ENCODE measurements at places on chromosomes 13 and 19.
A peak's percentile ranks its signal among the peaks of the same experiment; 100 is the strongest.

DNA sequence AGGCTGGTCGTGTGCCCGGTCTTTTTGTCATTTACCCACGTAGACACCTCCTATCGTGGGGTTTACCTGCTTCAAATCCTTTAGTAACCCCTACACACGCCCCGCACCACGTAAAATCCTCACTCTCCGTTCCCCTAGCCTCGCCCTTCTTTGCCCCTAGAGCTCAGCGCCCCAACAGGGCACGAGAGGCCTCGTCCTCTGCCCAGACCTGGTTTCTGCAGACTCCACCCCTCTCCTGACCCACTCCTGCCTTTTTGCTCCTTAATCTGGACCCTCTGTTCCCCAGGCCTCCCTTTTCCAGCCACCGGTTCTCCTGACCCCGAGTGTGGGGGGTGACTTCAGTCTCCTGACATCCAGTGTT, 412 bp downstream of the ZNF528 start:
- DNase-seq: no peak

GRCh38 chr13:100398360-100398759, 190.2 kb downstream of the GGACT start:
- DNase-seq: no peak

- DNase-seq: peak; percentile 17
Observed at GRCh38 chr19:52248241-52248640, 21.1 kb upstream of the ZNF766 start.

DNA sequence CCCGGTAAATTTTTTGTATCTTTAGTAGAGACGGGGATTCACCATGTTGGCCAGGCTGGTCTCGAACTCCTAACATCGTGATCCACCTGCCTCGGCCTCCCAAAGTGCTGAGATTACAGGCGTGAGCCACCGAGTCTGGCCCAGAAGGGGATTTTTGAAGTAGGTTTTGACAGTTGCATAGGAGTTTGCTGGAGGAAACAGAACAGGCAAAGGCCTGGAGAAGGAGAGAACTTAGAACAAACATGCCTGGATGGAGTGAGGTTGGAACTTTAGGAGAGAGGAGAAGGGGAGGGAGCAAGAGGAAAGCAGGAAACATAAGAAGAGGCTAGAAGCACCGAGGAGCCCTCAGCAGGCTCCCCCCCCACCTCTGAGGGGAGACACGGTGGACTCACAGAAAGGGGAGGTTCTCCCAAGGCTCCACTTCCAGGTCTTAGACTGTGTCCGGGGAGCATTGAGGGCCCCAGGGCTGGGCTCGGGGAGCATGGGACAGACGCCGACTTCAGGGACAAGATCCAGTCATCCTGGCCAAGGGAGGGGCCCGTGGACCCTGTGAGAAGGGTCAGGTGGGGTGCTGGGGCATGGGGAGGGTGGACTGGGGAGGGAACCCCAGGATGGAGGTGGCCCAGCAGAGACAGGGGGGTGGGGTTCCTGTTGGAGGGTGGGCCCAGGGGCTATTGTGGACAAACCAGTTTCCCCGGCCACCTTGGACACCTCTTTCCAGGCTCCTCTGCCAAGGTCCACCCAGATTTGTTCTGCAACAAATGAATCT, 1.8 kb upstream of the FBN3 start:
- DNase-seq: no peak

- no peak for DNase-seq
Observed at GRCh38 chr19:16051254-16052025, 24.9 kb upstream of the TPM4 start.

DNA sequence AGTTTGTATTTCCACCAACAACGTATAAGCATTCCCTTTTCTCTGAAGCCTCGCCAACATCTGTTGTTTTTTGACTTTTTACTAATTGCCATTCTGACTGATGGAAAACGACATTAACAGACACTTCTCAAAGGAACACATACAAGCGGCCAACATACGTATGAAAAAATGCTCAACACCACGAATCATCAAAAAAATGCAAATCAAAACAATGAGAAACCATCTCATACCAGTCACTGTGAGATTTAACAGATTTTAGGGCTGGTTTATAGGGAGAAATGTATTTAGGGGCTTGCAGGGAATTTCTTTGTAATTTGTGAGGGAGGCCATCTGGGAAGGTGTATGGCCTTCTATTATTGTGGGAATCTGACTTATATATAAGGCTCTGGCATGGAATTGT, 2.8 kb upstream of the DZIP1 start:
- no peak for DNase-seq

GRCh38 chr19:14021474-14021873, 6.5 kb upstream of the RLN3 start:
- DNase-seq: no peak

GRCh38 chr19:6862673-6863078, 24.7 kb upstream of the ADGRE1 start:
- DNase-seq: peak; percentile 70

DNA sequence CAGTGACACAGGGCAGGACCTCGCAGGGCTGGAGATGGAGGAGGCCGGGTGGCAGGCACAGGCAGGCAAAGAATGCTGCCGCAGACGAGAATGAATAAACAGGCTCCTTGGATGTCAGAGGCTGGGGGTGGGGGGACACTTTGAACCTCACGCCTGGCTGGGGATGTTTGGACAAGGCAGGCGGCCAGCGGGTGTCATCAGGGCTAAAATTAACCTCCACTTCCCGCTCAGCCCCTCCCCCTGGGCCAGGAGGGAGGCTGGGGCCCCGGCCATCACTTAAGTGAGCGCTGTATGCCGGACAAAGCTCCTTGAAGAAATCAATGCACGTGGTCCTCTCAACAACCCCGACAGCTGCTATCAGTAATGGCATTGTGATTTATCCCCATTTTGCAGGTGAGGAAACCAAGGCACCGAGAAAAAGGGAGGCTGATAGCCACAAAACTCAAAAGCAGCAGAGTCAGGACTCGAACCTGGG, 10.3 kb upstream of the FUT5 start:
- DNase-seq: no peak

DNA sequence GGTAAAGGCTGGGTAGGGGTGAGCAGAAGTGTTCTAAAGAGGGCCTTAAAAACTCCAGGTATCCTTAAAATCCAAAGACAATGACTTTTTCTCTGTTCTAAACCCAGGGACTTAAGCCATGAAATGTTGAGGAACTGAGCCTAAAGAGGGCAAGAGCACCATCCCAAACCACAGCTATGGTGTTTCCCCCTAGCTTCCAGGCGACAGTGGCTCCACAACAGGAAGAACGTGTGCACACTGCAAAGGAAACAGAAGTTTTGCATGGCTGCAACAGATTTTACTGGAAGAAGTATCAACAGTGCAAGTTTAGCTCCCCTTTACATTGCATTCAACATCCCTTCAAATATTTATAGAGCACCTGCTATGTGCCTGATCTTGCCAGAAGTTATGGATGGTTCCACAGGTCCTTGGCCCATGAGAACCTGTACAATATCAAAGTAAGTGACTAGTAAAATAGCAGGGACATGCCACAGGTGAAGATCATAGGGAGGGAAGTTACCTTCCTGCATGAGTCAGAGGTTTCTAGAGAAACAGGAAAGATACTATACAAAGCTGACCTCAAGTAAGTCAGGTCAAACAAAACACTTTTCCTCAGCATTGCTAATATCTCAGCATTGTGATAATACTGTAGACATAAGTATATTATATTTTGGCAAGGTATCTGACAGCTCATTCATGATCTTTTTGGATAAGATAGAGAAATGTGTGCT, 8.4 kb upstream of the KCTD12 start:
- DNase-seq: no peak

DNA sequence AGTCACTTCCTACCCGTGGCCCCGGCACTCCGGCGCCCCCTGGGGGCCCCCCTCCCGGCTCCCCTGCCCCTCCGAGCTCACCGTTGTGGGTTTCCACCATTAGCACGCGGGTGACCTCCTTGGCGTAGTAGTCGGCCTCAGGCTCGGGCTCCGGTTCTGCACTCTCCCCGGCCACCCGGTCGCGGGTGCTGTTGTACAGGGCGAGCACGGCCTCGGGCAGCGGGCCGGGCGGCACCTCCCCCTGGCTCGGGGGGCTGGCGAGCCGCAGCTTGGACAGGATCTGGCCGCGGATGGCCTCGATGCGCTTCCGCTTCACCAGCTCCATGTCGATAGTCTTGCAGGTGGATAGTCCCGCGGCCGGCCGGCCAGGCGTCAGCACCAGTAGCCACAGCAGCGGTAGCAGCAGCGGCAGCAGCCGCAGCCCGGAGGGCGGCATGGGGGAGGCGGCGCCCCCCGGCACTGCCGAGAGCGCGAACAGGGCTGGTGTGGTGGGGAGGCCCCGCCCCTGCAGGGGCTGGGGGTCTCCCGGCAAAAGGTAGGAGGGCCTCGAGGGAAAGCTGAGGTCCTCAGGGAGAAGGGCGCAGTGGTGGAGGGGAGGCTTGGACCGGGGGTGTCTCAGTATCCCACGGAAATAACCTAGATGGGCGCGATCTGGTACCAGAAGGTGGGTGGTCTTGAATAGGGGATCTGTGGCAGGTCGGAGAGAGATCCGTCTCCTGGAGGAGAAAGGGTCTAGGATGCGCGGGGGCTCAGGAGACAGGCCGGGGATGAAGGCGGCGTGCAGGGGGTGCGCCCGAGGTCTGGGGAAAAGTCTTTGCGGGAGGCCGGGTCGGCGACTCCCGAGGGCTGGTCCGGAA, 885 bp downstream of the TGFB1 start:
- DNase-seq: peak; percentile 43

DNA sequence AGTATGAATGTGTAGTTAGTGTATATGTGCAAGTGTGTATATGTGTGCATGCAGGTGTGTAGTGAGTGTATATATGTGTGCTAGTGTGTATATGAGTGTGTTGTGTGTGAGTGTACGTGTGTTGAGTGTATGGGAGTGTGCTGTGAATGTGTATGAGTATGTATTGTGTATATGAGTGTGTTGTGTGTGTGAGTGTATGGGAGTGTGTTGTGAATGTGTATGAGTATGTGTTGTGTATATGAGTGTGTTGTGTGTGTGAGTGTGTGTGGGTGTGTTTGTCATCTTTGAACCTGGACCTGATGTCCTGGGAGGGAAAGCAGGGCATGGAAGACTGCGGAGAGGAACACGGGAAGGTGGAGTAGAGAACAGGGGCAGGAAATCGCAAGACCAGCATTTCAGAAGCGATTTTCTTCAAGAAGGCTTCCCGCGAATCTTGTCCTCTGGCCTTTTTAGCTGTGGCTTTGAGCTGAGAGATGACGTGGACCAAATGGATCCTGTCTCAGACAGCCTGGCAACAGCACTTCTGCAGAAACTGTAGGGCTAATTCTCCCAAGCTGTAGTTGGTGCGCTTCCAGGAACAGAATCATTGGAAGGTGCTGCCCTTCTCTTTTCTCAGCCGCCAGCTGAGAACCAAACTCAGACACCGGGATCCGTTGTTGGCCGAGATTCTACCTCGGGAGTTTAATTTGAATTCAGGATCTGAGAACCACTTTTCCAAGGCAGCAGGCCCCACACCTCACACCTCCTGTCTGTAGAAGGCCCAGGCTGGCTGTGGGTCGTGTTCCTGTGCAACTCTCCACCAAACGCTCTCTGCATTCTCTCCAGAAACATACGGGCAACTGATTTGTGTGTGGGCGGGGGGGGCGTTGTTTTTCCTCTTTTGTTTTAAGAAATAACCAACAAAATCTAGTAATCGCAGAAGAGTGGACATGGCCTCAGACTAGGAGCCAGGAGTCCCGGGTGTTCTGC, 94.7 kb upstream of the RAP2A start:
- DNase-seq: no peak

DNA sequence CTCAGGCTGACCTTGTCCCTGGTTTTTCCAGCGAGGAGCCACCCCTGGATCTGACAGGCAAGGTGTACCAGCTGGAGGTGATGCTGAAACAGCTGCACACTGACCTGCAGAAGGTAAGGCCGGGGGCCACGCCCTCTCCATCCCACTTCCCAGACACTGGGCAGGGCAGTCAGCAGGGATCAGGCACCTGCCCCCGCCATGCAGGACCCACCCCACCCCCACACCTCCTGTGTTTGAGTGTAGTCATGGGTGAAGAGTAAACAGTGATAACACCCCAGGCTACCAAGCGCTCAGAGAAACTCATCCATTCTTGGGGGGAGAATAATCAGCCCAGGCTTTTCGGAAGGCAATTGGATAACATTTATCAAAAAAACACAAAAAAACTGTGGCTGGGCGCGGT, 19.9 kb downstream of the DPF1 start:
- DNase-seq: no peak
